Right lung (tissue), 10 donors: ENCODE measurements at places on chromosomes 2 and 18. TPM values are rescaled to one million over a fixed set of nuclear protein-coding genes. Genes with fewer than 3 reads are reported as not detected.

Gene KCNG2
- polyA plus RNA-seq = 0.23 TPM

DNA sequence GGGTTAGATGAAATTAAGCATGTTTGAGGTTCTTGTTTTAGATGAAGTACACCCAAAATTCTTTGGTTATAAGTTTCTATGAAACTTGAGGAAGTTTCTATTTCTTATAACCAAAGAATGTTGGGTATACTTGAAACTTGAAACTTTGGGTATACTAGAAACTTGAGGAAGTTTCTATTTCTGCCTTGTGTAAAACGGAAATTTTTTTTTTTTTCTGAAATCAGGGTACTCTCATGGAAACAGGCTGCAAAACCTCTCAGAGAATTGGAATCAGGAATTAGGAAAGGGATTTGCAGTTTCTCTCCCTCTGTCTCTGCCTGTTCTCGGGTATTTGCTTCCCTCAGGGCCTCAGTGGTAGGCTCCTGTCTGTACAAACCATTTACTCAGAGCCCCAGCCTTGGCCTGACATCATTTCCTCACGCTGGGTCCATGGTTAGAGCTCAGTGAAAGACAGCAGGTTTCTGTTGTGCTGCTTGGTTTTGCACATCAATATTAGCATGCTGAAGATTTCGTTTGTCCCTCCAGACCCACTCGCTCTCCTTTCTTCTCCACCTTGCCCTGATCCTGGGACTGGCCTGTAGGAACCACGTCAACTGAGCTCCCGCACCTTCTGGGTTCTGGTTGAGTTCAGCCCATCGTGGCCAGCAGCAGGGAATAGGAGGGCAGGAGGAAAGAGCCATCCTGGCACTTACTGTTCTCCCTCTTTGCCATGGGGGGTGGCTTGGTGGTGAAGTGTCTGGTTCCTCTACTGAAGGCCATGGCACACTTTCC, 106.4 kb downstream of the POLR1A start:
- DNase-seq = no peak

DNA sequence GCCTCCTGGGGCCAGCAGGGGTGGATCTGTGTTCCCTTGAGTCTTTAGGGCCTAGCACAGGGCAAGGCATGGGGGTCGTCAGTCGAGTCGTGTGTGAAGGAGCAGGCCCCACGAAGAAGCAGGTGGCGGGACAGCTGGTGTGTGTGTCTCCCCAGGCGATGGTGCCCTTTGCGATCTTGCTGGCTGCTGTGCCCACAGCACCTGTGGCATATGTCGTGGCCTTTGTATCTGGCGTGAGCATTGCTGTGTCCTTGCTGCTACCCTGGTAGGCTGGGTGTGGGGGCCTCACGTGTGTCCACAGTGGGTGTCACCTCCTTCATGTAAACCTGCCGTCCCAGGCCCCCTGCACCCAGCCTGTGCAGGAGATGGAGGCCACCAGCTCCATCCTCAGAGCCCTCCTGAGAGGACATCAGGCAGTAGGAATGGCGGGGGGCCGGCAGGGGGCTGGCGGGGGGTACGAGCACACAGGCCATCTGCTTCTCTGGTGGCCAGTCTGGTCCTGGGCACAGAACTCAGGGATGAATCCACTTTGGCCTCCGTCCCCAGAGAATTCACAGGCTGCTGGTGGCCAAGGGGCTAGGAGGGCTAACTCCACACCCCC, 13.2 kb downstream of the MFSD2B start:
- DNase-seq = no peak

DNA sequence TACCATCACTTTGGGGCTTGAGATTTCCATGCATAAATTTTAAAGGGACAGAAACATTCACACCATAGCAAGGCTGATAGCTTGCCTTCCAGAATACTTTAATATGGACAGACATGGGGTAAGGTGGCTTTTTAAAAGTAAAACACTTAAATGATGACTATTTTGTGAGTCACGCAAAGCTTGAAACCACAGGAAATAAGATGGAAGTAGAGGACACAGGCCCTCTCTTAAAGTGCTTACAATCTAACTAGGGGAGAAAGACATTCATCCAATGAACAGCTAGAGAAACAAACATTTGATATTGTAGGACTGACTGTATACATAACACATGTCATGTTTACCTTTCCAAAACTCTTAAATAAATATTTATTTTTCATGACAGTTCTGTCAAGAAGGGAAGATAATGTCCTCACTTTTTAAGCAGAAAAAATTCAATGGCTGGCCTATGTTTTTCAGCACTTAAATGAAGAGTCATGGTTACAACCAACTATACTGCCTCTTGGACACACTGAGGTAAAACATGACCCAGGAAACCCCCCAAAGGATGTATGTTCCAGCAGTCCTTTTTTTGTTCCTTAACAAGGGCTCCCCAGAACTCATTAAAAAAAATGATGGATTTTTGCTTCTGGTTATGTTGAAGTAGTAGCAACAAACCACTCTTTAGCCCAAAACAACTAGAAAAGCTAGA, 120.0 kb upstream of the RBMS1 start:
- no peak for DNase-seq

GRCh38 chr18:56987236-56987635, 159.7 kb upstream of the BOD1L2 start:
- no peak for DNase-seq
